Naive B cell (primary cell): ENCODE measurements at places on chromosomes 5 and 9. TPM values are rescaled to one million over a fixed set of nuclear protein-coding genes. Genes with fewer than 3 reads are reported as not detected.

DNA sequence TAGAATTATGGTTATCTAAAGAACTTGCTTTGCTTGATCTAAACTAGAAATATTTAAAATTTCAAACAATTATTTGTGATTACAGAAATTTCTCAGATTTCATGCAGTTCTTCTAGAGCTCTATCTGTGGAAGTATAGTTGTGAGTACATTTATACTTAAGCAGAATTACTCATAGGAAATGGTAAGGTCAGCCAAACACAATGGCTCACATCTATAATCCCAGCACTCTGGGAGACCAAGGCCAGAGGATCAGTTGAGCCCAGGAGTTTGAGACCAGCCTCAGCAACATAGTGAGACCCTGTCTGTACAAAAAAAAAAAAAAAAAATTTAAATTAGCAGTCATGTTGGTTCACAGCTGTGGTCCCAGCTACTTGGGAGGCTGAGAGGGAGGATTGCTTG lies 71.0 kb downstream of the INVS start:
- no peak for DNase-seq

DNA sequence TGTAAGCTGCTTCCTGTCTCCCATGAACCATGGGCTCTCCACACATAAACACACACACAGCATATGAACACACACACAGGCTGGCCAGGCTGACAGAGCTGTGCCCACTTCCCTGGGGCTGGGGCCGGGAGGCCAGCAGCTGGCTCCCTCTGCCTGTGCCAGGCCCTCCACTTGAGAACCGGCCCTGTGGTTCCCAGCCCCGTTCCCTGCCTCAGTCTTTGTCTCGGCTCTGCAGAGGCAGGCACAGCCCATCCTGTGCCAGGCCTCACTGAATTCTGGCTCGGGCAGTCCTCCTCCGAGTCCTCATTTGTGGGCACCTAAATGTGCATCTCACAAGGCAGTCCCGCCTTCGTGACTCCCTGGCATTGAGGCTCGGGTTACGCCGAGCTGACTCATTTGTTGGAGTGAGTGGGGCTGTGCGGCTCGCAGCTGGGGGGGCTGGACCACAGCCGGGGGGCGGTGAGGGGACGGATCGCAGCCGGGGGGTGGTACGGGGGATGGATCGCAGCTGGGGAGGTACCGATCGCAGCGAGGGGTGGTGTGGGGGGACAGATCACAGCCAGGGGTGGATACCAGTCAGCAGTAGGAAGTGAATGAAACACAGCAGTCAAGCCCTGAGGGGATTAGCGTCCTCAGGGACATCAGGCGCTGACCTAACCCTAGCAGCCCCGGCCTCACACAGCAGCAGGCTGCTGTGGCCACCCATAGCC lies 72.3 kb downstream of the PSMB7 start:
- no peak for DNase-seq

- DNase-seq: no peak
Observed at GRCh38 chr9:78127279-78128225, 95.9 kb upstream of the GNAQ start.

Gene PLPP7
- polyA plus RNA-seq: not detected

Gene OCLN
- not detected for polyA plus RNA-seq

GRCh38 chr5:107670087-107670931 lies 428 bp downstream of the EFNA5 start:
- no peak for DNase-seq
